ENCODE measurements at places on chromosomes 1 and 21. TPM values are rescaled to one million over a fixed set of nuclear protein-coding genes. Genes with fewer than 3 reads are reported as not detected.

The BSND gene
- total RNA-seq = 0.24 TPM

The AJAP1 gene
- 0.96 TPM for total RNA-seq

The ZBTB21 gene
- total RNA-seq = 12.5 TPM

The CASZ1 gene
- 3.9 TPM for total RNA-seq

The TXNIP gene
- 547 TPM for total RNA-seq

The ASPM gene
- total RNA-seq = 12.3 TPM

The NLRP3 gene
- total RNA-seq = 4.6 TPM

The TRIM67 gene
- 1.2 TPM for total RNA-seq

The LCE2B gene
- total RNA-seq = not detected

The DNAJC28 gene
- 1.9 TPM for total RNA-seq

The C1QB gene
- total RNA-seq = 201 TPM

The MYOG gene
- 2.6 TPM for total RNA-seq

The ELAVL4 gene
- 4.1 TPM for total RNA-seq

The SELP gene
- 7.9 TPM for total RNA-seq

The WLS gene
- 50.6 TPM for total RNA-seq

All from umbilical cord (tissue), 2 donors.